Pancreas (tissue), 10 donors: ENCODE measurements at places on chromosomes 1 and 21. TPM values are rescaled to one million over a fixed set of nuclear protein-coding genes. Genes with fewer than 3 reads are reported as not detected.

Gene PDE4B
- total RNA-seq, result 3.7 TPM

Gene LRRC53
- not detected for total RNA-seq

Gene NBPF4
- total RNA-seq, result not detected

- no peak for DNase-seq
These were observed 14.1 kb upstream of the C1orf87 start for GRCh38 chr1:60087681-60088080.

Gene APCS
- total RNA-seq, result 28.5 TPM

GRCh38 chr1:163999131-163999530, 559.9 kb upstream of the PBX1 start:
- DNase-seq, result no peak

GRCh38 chr1:218482683-218483082, 137.5 kb downstream of the TGFB2 start:
- no peak for DNase-seq

Gene C4BPB
- total RNA-seq, result 2.9 TPM

DNA sequence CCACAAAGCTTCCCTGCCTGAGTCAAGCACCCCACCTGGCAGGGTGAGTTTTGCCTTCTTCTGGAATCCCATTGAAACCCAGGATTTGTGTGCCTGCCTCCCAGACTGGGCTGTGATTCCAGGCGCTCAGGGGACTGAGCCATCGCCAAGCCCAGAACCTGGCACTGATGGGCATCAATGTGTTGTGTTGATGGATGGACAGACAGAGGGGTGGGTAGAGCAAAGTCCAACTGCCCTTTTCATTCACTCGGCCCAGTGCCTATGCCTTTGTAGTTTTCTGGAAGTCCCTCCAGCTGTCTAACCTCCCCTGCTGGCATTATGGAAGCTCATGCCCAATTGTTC, 66.0 kb upstream of the LAPTM5 start:
- no peak for DNase-seq

- no peak for DNase-seq
These were observed 2.2 kb upstream of the DDOST start for GRCh38 chr1:20663365-20663764.

- no peak for DNase-seq
These were observed 659.9 kb downstream of the KCNT2 start for GRCh38 chr1:195948123-195948895.

GRCh38 chr21:30616125-30616524, at the start of gene KRTAP20-1:
Gene KRTAP20-1, plus strand, starts transcription at chr21:30616425. Its CDS starts 30 bp downstream, at chr21:30616455.
- DNase-seq, result no peak

Gene ZNF281
- 3.7 TPM for total RNA-seq

Gene SESN2
- total RNA-seq, result 7.6 TPM

Gene SLC25A34
- 1.2 TPM for total RNA-seq

Gene ATP6V1G3
- not detected for total RNA-seq

DNA sequence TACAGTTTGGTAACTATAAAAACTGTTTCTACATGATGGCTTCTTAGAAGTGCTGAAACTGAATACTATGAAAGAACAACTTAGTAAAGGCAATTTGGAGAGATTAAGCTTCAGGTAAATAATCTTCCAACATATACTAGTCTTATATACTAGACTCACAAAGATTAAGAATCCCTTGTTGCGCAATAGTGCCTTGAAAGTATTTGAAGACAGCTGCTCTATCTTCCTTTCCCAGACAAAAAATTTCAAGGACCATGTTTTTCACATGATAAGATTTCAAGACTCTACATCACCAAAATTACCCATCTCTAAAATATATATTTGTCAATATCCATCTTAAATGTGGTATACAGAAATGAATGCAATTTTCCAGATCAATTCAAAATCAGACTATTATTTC, 37.7 kb upstream of the ASPM start:
- DNase-seq, result no peak
